ENCODE measurements at places on chromosomes 6 and 20. TPM values are rescaled to one million over a fixed set of nuclear protein-coding genes. Genes with fewer than 3 reads are reported as not detected.

The HSPA12B gene
- polyA plus RNA-seq = 0.46 TPM

- no peak for DNase-seq
- no peak overlapping the region for H3K27ac ChIP-seq
- no peaks in the 10 kb centered on the region for H3K4me1 ChIP-seq
- H3K4me3 ChIP-seq = no peak overlapping the region
Observed at GRCh38 chr6:134394905-134395304, 77.0 kb upstream of the SGK1 start.

DNA sequence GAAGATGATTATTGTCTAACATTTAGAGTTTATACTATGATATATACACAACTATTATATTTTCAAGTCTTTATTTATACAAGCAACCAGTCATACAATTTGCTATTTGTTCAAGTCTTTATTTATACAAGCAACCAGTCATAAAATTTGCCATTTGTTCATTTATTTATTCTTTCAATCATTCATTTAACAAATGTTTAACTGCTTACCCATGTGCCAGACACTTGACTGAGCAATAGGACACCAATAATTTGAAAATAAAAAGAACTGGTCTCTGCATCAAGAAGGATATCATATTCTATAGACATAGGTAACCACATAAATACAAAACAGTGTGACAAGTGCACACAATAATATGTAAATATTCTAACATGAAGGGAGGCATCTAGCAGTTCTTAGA lies 20.3 kb downstream of the GRIK2 start:
- DNase-seq = no peak
- no peaks in the 10 kb centered on the region for H3K27me3 ChIP-seq
- H3K4me1 ChIP-seq = no peaks in the 10 kb centered on the region
- no peak overlapping the region for H3K4me3 ChIP-seq
- H3K36me3 ChIP-seq = no peaks in the 10 kb centered on the region

The CBLN4 gene
- polyA plus RNA-seq = not detected

DNA sequence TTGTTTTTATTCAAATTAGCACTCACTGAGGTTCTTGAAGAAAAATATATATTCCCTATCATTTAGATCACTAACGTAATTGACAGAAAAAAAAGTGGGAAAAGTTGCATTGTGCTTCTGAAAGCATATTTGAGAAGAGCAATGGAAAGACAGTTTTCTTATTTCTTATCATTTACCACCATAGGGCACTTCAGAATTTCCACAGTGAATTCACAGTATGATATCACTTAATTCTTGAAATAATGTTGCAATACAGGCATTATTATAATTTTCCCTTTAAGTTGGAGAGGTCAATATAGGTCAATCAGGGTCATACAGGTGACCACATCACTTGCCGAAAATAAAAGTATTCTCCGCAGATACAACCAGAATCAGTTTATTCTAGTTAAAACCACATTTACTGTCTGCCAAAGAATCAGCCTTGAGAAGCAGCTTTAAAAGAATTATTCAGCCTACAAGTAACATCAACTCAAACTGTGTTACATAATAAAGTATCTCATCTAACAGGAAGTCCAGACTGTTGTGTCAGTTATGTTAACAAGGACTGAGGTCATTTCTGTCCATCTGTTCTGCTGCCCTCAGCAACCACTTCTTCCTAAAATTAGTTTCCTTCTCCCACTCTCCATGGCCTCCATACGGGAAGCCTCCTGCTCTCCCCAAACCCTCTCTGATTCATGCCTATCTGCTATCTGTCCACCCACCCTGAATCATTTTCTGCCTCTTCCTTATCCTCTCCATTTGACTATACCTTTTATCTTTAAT lies 121.2 kb downstream of the SIM1 start:
- H3K36me3 ChIP-seq = no peaks in the 10 kb centered on the region
- H3K4me3 ChIP-seq = no peak overlapping the region
- no peak for DNase-seq
- H3K27me3 ChIP-seq = no peaks in the 10 kb centered on the region
- H3K27ac ChIP-seq = peak overlapping the region; percentile 88
- H3K4me1 ChIP-seq = no peaks in the 10 kb centered on the region

DNA sequence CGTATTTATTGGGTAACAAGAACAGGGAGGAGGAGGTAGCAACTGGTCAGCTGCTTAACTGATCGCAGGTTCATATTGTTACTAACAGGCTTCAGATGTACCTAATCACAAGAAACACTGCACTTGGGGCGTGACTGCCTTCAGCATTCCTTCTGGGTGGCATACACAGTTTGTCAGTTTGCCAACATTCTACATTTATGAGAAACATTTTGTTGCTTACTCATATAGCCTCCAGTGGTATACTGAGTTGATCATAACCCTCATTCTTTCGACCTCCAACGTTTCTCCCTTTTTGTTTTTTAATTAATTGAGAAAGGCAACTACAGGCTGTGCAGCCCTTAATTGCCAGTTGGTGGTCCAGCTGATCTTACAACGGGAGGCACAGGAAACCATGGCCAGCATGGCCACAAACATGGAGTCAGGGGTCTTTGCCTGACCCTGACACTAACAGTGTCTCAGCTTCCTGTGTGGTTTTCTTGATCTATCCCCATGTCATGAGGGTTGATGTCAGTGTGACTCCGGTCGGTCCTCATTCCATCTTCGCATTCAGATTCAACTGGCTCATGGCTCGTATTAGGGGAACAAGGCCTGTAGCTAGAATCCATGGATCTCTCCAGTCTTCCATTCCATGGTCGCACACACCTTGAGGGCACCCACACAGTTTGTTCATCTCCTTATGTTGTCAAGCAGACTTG lies 9.4 kb downstream of the EPB41L2 start:
- H3K4me1 ChIP-seq = no peaks in the 10 kb centered on the region
- peaks cover 10% of the 10 kb centered on the region for H3K27me3 ChIP-seq
- no peak overlapping the region for H3K4me3 ChIP-seq
- H3K36me3 ChIP-seq = no peaks in the 10 kb centered on the region
- DNase-seq = no peak
- H3K27ac ChIP-seq = no peak overlapping the region

DNA sequence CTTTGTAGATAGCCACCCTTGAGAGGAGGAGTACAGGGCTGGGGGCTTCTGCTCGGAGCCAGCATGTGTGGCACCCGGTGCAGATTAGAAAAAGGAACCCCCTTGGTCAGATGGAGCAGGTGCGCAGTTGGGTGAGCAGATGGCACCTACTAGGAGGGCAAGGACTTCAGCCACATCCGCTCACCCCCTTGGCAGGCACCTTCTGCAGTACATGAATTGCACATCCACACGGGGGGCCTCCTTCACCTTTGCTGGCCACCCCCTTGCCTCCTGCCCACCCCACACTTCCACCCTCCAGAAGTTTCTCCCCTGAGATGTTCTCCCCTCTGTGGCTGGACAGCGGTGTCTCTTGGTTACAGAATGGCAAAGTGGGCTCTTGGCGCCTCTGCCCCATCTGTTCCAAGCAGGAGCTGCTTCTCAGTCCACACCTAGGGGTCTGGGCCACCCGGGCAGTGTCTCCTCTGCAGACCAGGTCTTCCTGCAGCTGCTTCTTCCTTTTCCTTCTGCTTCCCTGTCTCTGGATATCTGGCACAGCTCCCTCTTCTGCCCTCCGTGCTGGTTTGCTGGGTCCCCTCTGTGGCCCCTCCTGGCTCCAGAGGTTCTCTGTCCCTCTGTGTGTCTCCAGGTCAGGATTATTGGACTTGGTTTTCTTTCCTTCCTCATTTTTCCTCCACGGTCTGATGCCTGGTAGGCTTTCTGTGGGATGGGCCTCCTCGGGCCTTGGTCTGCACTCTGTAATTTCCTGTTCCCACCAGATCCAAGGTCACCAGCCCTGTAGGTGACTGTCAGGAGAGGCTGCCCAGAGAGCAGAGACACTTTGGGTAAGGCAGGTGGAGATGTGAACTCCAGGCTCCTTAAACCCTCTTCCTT lies 4.1 kb downstream of the MDFI start:
- H3K4me1 ChIP-seq = peaks cover 4% of the 10 kb centered on the region
- no peak overlapping the region for H3K27ac ChIP-seq
- no peak for DNase-seq
- H3K4me3 ChIP-seq = no peak overlapping the region
- H3K36me3 ChIP-seq = no peaks in the 10 kb centered on the region

- DNase-seq = peak; percentile 17
- H3K4me3 ChIP-seq = no peak overlapping the region
- no peaks in the 10 kb centered on the region for H3K36me3 ChIP-seq
Observed at GRCh38 chr20:235891-236290, 8.8 kb downstream of the DEFB129 start.

DNA sequence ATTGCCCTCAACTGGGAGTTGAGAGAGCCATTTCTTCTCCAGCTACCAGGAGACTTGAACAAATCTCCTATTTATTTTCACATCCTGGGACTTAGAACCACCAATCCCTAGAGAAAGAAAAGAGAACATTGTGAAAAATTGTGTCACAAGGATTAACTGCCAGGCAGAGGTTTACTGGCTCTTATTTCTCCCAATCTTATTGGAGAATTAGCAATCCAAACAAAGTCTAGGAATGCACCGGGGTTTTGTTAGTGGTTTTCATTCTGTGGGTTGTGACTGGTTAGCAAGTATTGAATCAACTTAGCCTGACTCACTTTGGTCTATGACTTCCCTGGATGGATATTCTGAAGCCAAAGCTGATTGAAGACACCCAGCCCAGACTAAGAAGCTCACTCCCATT lies 21.2 kb upstream of the ENPP5 start:
- H3K27me3 ChIP-seq = peaks cover 5% of the 10 kb centered on the region
- H3K36me3 ChIP-seq = no peaks in the 10 kb centered on the region
- DNase-seq = no peak

GRCh38 chr20:10568032-10568431 lies 105.8 kb downstream of the JAG1 start:
- no peaks in the 10 kb centered on the region for H3K36me3 ChIP-seq
- no peak overlapping the region for H3K4me3 ChIP-seq
- H3K27ac ChIP-seq = no peak overlapping the region
- no peaks in the 10 kb centered on the region for H3K4me1 ChIP-seq
- no peaks in the 10 kb centered on the region for H3K27me3 ChIP-seq

The SLC17A4 gene
- polyA plus RNA-seq = not detected

DNA sequence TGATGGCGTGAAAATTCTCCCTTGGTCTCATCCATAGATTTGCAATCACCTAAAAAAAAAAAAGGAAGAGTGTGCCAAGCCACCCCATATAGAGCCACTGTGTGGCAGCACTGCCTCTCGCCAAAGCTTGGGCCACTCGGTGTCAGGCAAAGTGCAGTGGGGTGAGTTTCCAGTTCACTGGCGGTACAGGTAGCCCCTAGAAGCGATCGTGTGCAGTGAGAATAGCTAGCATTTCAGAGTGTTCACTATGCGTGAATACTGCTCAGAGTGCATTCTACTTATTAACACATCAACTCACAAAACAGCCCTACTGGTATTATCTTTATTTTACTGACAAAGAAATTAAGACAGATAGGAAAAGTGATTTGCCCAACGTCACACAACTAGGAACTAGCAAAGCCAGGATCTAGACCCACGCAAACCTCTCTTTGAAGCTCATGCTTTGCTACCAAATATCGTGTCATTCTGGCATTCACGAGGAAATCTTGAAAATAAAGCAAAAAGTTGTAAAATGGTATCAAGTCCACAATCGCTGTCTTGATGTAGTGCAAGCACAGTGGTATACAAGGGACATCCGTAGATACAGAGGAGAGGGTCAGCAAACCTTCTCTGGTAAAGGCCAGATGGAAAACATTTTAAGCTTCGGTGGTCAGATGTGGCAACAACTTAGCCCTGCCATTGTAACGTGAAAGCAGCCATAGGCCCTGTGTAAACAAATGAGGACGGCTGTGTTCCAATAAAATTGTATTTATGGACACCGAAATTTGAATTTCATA lies 10.4 kb upstream of the GCNT2 start:
- peak; percentile 71 for DNase-seq
- no peaks in the 10 kb centered on the region for H3K4me1 ChIP-seq
- H3K36me3 ChIP-seq = no peaks in the 10 kb centered on the region
- no peak overlapping the region for H3K27ac ChIP-seq
- no peak overlapping the region for H3K4me3 ChIP-seq

The C6orf141 gene
- not detected for polyA plus RNA-seq

DNA sequence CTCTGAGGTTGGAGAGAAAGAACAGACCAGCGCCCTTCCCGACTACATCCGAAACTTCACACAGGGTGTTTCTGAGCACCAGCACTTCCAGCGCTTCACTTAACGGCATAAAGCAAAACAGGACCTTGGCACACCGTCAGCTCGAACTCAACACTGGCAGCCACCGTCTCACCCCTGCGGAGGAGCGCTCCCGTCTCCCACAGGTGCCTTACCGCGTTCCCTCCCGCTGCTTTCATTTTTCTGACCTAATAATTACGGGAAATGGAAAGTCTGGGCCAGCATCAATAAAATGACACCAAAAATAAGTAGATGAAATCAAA lies 37.7 kb upstream of the SYNJ2 start:
- no peaks in the 10 kb centered on the region for H3K27me3 ChIP-seq
- H3K36me3 ChIP-seq = peaks cover 62% of the 10 kb centered on the region
- no peak for DNase-seq
- no peaks in the 10 kb centered on the region for H3K4me1 ChIP-seq
- no peak overlapping the region for H3K27ac ChIP-seq

DNA sequence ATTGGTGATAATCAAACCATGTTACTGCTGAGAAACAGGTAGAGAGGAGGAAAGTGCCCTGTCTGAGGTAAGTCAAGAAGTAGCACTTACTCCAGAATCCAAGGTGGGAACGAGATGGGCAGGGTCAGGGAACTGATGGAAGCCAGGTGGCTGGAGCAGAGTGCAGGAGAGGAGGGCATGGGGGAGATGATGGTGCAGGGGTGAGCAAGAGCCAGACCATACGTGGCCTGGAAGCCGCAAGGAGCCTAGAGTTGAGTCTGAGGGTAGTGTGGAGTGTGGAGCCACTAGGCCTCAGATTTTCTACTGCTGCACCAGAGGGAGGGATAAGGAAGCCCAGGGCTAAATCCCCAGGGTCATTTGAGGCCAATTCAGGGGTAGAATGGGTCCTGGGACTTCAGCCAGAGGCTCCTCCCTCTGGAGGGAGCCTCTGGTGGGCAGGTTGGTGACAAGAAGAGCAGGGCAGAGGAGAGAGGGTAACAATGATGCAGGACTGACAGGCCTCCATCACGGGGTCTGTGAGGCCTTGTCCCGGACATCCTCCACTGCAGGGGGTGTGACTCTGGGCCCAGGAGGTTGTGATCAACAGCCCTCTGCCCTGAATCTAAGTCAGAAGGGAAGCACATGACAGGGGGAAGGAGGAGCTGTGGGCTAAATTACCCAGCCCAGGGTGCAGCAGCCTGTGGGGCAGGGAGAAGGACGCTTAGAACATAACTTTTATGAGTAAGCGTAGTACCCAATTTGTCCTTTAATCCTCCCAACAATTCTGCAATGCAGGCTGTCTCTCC lies 28.7 kb downstream of the COX4I2 start:
- no peaks in the 10 kb centered on the region for H3K27me3 ChIP-seq
- H3K4me3 ChIP-seq = no peak overlapping the region
- no peak for DNase-seq
- no peak overlapping the region for H3K27ac ChIP-seq

GRCh38 chr20:56540415-56540814 lies 7.4 kb downstream of the FAM209B start:
- no peaks in the 10 kb centered on the region for H3K36me3 ChIP-seq
- no peaks in the 10 kb centered on the region for H3K4me1 ChIP-seq
- DNase-seq = no peak
- no peak overlapping the region for H3K4me3 ChIP-seq
- no peak overlapping the region for H3K27ac ChIP-seq

The CAP2 gene
- polyA plus RNA-seq = 8.5 TPM

Measured in SK-N-SH (cell line).